ENCODE measurements at places on chromosomes 3 and 15.

GRCh38 chr3:179806177-179806576 is 153.3 kb downstream of the USP13 start:
- no peak for DNase-seq

GRCh38 chr15:41977757-41978383 is 5.5 kb upstream of the EHD4 start:
- no peak for DNase-seq

GRCh38 chr15:61769557-61769956 is 290.7 kb downstream of the VPS13C start:
- no peak for DNase-seq

- no peak for DNase-seq
Measured at GRCh38 chr3:135706758-135707375, 258.7 kb upstream of the PPP2R3A start.

GRCh38 chr3:122754929-122755328 is 38.7 kb downstream of the HSPBAP1 start:
- DNase-seq, result peak; percentile 58

DNA sequence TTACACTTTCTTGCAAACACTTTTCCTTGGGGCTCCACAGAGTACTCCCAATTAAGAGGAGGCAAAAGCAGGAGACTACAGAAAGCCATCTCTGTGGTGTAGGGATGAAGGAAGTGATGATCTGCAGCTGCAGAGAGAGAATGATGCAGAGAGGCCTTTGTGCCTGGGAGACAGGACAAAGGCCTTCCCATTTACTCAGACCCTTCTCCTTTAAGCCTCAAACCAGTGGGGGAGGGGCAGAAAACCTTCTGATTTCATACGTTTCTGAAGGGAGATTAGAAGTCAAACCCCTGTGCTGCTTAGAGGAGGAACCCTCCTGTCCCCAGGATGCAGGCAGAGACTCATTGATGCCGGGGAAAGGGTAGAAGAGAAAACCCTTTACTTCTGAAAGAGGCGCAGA is 130.8 kb downstream of the NEO1 start:
- no peak for DNase-seq

- DNase-seq, result no peak
Measured at GRCh38 chr3:106399761-106400160, 530.9 kb upstream of the CBLB start.

- peak; percentile 49 for DNase-seq
Measured at GRCh38 chr3:11385891-11386290, 113.7 kb downstream of the ATG7 start.

DNA sequence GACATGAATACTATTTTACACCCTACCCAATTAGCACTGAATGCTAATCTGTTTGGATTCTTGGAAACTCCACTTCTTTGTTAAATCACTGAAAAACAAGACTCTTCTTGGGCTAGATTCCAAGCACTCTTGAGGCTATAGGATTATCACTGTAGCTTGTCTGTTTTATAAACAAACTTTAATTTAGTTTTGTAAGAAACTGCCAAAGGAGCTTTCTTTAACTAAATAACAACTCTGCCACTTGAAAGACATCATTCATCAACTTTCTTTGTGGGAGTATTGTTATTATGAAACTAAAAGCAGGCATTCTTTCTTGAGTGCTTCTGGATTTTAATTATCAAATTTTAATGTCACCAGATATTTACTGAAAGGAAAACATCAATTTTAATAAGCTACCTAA is 24.1 kb downstream of the CBLB start:
- DNase-seq, result no peak

DNA sequence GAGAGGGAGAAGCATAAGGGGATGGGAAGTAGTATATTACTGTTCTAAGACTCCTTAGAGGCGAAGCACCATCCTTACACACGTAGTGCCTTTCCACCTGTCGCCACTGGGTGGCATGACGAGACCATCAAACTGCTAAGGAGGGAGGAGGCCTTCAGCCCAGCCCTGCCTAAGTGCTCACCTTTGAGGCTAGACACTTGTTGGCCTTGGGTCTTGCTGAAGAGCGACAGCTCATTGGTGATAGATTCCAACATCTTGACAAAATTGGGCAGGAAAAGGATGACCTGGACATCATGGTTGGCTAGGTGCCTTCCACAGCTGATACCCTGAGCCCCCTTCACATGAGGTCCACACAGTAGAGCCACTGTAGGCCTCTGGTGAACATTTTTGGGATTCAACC is 19.6 kb downstream of the CLK3 start:
- DNase-seq, result peak; percentile 56
